ENCODE measurements at places on chromosomes 13 and 19.

- no peak for DNase-seq
These were observed 63.1 kb downstream of the ATP11A start for GRCh38 chr13:112752711-112753541.

DNA sequence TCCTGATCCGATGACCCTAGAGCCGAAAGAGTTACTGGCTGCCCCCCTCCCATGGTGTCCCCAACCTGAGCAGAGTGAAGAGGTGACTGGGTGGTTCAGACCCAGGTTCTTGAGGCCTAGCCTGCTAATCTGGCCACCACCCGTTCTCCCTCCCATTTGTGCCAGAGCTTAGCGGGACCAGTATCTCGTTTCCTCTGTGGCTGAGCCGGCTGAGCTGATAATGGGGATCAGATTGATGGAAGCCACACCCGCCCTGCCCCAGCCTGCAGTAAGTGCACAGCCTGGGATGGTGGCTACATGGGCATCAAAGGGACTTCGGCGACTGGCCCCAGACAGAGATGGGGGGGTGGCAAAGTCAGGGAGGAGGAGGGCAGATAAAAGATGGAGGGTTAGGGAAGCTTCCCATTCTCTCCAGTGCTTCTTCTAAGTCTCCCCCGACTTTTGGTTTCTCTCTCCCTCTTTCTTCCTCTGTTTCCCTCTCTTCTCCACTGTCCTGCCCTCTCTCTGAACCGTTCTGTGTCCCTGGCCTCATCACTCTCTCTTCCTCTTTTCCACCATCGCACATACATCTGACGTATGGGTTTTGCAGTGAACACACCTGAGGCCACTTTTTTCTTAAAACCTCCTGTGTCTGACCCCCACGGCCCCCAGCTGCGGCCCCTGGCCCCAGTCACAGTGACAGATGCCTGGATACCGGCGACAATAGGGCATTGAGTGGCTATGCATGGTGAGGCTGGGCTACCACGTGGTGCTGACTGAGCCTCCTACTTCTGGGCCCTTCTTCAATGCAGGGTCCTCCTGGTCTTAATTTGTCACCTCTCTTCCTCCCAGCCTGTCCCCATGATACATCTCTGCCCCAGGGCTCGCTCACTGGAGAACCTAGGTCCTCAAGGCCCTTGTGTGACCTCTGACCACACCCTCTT is 2.4 kb downstream of the ELAVL3 start:
- DNase-seq = peak; percentile 70

GRCh38 chr13:28725046-28725610 is 6.4 kb upstream of the SLC46A3 start:
- no peak for DNase-seq

- no peak for DNase-seq
These were observed 55.4 kb downstream of the SACS start for GRCh38 chr13:23377983-23378632.

GRCh38 chr13:53158201-53158600 is 129.6 kb downstream of the OLFM4 start:
- DNase-seq = no peak

Data from pons (tissue), 1 donor.